Stimulated activated CD4-positive, alpha-beta T cell treated with anti-CD3 and anti-CD28 coated beads, Interleukin-1b, Interleukin-23, amount 100 ng/mL, for 4 hours (primary cell): ENCODE measurements at places on chromosomes 1 and 21.

DNA sequence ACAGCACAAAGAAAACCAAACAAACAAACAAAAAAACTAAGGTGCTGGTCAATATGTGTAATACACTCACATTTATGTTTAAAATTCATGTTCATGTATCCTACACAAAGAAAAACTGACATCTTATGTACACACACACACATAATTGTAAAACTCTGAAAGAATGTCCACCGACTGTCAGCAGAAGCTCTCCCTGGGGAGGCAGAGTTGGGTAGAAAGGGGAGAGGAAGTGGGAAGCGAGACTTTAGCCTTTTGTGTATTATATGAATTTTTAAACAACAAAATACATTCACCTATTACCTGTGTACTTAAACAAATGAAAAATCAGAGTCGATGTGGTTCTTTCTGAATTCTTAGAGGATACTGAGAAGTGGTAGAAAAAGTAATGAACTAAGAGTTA, 88.3 kb downstream of the ABCA4 start:
- DNase-seq = no peak

- no peak for DNase-seq
Observed at GRCh38 chr1:184366997-184367396, 19.8 kb upstream of the C1orf21 start.

DNA sequence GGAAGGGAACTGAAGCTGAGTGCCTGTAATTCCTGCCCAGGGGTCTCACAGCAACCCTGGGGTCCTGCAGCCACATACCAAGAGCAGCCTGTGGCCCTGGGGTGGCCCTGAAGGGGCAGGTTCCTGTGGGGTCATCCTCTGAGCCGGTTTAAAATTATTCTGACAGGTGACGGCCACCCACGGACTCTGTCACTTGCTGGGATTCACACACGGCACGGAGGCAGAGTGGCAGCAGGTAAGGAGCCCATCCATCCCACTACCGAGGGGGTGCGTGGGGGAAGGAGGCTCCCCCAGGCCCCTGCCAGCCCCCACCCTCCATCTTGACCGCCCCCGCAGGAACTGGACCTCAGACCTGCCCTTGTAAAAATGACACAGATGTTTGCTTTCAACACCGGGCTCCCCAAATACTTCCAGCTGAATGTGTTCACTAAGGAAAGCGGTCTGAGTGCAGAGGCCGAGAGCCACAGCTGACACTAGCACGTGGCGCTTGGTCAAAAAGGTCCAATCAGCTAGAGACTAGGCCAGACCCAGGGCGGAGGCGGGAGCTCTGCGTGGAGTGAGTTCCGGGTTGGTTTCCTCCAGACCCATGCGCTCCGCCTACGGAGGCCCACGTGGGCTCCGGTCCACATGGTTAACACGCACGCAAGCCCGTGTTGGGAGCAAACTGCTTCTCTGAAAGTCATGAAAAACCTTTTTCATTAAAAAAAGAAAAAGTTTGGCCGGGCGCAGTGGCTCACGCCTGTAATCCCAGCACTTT, 10.0 kb downstream of the YBEY start:
- DNase-seq = peak; percentile 41

DNA sequence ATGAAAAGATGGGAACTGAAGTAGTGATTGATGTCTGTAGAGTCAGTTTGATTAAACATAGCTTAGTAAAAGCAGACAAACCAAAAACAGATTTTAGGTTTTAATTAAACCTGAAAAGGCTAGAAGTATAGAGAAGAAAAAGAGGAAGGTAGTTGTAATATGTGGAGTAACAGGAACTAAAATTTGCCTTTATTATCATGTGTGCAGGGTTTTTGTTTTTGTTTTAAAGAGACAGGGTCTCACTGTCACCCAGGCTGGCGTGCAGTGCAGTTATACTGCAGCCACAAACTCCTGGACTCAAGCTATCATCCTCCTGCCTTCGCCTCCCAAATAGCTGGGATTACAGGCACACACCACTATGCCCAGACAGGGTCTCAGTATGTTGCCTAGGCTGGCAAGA, 6.0 kb downstream of the TOR1AIP1 start:
- no peak for DNase-seq

DNA sequence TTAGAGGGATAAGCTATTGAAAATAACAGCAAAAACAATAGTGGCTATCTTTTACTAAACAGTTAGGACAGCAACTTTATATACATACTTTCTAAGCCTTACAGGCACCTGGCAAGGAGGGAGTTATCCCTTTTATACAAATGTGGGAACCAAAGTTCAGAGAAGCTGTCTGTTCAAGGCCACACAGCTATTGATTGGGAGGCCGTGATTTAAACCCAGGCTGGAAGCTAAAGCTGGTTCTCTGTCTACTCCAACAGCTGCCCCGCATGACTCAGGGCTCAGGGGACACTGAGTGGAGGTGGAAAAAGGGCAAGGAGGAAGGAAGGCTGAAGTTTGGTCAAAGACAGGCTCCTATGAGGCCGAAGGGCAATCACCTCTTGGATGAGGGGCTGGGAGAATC, 26.7 kb downstream of the KCNA2 start:
- DNase-seq = no peak

DNA sequence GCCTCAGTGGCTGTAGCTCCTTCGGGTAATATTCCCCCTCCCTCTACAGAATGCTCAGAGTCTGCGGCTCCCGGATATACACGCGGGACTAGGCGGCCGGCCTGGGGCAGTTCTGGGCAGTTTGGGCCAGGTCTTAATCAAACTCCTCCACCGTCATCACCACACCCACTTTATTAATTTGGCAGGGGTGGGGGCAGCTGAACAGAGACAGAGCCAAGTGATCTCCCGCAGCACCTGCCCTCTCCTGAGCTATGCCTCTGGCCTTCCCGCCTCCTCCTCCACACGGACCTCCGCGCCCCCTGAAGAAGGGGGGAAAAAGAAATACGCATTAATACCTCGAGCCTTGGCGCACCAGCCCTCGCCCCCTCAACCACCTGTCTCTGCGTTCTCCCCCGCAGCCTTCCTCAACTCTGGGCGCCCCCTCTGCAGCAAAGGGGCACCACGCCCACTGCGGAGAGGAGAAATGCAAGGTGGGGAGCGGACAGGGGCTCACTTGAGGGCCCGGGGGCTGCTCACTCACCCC, 42.6 kb downstream of the CD34 start:
- no peak for DNase-seq

- peak; percentile 44 for DNase-seq
Observed at GRCh38 chr1:203629507-203630082, 3.0 kb downstream of the ATP2B4 start.

GRCh38 chr1:88673446-88673845, 10.6 kb upstream of the PKN2 start:
- DNase-seq = no peak
